Posterior vena cava (tissue), 2 donors: ENCODE measurements at places on chromosomes 5 and 9.
A peak's percentile ranks its signal among the peaks of the same experiment; 100 is the strongest.

- DNase-seq, result no peak
Measured at GRCh38 chr5:1883925-1884677, 1.4 kb upstream of the IRX4 start.

DNA sequence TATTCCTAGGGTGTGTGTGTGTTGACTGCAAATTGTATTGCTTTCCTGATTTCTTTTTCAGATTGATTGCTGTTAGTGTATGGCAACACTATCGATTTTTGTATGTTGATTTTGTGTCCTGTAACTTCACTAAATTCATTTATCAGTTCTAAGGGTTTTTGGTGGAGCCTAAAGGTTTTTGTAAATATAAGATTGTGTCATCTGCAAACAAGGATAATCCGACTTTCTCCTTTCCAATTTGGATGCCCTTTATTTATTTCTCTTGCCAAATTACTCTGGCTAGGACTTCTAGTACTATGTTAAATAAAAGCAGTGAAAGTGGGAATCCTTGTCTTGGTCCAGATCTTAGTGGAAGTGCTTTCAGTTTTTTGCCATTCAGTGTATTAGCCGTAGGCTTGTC, 340.9 kb upstream of the KLF4 start:
- no peak for DNase-seq

DNA sequence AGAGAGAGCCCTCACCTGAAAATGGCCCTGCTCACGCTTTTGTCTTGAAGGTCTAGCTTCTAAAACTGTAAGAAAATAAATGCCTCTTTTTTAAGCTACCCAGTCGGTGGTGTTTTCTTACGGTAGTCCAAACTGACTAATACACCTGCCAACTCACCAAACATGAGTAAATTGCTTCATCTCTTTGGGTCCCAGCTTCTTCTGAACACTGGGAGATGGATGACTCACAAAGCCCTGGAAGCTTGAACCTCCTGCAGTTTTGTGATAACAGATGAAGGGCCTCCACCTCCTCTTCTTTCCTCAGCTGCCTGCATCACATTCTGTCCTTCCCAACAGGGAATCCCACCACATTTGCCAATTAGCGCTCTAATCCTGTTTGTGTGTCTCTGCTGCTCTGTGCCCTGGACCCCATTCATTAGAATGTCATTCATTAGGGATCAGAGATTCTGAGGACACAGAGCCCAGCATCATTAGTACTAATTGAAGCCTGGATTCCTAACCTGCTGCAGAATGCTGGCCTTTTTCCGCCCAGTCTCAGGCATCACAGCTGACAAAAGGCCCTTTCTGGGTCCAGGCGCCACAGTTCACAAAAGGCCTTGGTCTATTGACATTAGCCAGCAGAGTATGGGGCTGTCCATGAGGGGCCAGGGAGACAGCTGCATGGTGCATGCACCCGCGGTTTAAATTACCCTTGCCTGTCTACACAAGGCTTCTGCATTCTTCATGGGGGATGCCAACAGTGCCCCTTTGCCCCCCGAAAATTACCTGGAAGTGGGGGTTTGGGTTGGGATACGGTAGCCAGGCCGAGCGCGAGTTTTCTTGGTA, 349.3 kb downstream of the SEMA5A start:
- no peak for DNase-seq

- no peak for DNase-seq
Measured at GRCh38 chr5:138699482-138699881, 53.7 kb upstream of the CTNNA1 start.

GRCh38 chr9:133823189-133824105, 85.3 kb upstream of the SARDH start:
- no peak for DNase-seq

- DNase-seq, result no peak
Measured at GRCh38 chr5:137316346-137316736, 182.8 kb downstream of the SPOCK1 start.

GRCh38 chr9:99172124-99173091, 49.3 kb downstream of the ALG2 start:
- DNase-seq, result no peak

- DNase-seq, result no peak
Measured at GRCh38 chr5:137595396-137596079, 96.4 kb upstream of the SPOCK1 start.

GRCh38 chr5:160439205-160439600, 17.5 kb downstream of the PTTG1 start:
- DNase-seq, result peak; percentile 95

DNA sequence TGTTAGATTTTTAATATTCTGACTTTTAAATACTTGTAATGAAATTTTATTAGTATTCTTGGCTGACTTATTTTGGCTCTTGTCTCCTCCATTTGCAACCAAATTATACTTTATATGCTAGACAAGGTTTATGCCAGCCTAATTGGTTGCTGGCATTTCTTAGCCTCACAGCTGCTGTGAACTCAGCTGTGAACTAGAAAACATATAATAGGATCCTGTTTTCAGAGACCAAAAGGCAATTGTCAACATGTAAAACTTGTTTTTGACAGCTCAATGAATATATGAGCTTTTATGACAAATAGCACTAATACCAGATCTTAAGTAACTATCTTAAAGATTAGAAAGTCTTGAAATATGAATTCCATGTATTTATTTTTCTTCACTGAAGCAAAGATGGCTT, 25.9 kb downstream of the KIF2A start:
- DNase-seq, result no peak

GRCh38 chr5:142184988-142185387, 76.4 kb downstream of the NDFIP1 start:
- DNase-seq, result no peak

- no peak for DNase-seq
Measured at GRCh38 chr5:66713998-66714397, 117.8 kb downstream of the MAST4 start.

DNA sequence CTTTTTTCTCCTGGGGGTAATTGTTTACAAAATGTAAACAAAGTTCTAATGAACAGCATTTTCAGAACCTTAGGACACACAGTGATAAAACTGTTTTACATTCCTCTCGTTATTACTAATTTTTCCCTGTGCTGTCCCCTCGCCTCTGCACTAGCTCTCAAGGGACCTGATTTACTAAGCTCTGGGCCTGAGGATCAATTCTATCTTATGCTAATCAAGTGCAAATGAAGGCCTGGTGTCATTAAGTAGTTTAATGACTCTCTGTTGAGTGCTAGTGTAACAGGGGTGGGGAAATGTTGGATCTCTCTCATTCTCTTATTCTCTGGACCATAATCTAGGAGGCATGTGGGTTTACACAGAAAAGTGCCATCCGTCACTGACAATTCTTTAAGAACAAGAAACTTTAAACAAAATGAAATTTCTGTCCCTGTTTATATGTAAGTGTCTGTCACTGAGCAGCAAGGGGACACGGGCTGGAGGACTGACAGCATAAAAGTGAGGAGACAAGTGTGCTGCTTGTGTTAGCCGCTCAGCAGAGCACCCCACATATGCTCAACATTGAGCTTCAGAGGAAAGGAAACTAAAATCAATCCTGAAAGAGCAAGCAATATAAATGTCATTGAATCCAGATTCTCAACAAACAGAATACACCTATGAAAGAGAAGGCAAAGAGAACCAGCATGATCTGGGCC, 115.4 kb downstream of the WDR41 start:
- DNase-seq, result no peak

GRCh38 chr5:17916446-17916845, 282.2 kb downstream of the TAF11L14 start:
- DNase-seq, result no peak

DNA sequence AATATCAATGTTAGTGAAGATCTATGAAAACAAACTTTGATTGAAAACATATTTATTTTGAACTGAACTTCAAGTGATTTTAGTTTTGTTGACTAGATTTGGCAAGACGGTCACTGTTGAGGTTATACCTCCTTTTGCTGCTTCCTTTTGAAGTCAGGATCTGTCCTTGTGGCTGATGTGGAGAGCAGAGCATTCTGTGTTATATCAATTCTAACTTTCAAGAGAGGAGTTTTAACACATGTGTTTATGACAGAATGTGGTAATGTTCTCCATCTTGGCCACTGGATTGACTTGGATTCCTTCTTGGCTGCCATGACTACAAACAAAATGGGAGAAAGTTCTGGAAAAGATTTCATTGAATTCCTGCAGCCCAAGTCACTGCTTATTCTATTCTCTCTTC, 104.0 kb upstream of the ACTBL2 start:
- DNase-seq, result no peak

DNA sequence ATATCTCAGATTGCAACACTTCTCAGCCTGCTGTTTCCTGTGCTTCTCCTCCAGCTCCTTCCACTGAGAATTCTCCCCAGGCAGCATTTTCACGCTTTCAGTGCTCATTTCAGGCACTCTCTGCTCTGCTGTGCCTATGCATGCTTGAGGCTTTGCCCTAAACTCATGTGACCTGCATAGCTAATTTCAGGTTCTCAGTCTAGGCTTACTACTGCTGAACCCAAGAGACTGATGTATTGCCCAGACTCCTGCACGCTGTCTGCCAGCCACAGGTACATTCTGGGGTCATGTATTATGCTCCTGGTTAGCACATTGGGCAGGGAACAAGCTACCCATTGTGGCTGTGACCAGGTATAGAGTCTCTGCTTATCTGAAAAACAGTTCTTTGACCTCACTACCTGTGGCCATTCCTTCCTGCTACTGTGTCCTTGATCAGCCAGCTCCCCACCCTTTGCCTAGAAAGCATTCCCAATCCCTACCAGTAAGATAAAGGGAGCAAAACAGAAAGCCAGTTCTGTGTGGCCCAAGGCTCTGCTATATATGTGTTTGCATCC, 34.7 kb downstream of the PIP5K1B start:
- DNase-seq, result no peak

GRCh38 chr5:123028222-123028621, 8.3 kb downstream of the PPIC start:
- no peak for DNase-seq

DNA sequence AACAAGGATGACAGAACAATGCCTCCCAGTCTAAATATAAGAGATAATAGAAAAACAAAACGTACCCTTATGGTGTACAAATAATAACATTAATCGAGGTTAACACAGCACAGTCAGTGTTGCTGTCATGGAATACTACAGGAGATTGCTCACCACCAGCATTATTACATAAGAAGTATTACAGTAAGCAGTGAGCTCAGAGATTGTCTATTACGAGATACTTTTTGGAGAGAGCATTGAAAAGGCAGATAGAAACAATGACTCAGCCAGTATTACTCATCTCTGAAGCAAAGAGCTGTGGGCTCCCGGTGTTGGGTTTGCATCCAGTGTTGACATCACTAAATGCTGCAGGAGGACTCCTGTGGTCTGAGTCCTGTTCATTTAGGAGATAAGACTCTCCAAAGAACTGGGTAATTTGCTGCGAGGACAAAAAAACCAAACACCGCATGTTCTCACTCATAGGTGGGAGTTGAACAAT, 191.9 kb upstream of the SEMA6A start:
- DNase-seq, result no peak

DNA sequence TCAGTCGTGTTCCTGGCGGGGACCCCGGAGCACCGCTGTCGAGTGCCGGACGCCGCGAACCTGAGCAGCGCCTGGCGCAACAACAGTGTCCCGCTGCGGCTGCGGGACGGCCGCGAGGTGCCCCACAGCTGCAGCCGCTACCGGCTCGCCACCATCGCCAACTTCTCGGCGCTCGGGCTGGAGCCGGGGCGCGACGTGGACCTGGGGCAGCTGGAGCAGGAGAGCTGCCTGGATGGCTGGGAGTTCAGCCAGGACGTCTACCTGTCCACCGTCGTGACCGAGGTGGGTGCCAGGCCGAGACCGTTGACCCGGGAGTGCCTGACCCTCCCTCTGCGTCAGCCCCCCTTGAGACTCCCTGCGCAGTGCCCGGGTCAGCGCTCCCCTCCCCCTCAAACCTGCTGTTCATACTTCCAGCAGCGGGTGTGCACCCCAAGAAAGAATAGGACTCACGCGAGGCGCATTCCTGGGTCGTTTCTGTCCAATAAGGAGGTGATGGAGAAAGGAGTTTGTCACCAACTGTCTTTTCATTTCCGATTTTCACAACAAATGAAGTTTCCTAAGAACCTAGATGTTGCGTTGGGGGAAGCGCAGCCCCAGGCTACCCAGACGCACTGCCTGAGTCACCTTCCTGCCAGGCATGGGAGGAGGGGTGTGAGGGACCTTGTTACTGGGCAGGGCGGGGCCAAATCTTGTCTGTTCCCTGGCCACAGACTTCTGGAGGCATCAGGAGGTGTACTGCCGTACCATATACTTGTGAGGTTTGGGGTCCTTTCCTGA, 722 bp downstream of the SLC22A4 start:
- DNase-seq, result peak; percentile 94

DNA sequence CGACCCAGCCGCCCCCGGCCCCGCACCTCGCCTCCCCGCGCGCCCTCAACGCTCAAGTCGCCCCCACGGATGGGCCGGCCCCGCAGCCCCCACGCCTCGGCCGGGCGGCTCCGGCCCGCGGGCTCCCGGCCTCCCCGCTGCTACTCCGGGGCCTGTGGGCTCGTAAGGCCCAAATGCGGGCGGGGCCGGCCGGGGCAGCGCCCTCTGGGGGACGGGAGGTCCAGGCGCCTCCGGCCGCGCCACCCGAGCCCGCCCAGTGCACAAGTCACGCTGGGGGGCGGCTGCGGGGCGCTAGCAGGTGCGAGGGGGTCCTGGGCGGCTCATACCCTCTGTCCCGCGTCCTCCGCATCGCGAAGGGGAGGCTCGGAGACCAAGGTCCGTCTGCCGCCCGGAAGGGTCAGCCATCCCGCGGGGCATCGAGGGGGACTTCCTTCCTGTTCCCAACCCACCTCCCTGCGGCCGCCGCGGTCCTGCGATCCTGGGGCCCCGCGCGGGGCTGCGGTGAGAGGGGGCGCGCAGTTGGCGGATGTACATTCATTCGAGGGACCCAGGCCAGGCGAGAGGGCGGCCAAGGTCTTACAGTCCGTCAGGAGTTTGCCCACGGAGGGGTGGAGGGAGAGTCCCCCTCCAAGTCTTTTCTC, at the start of gene CIZ1:
Gene CIZ1 (minus strand): TSS at position 167 of the 641 bp plus-strand sequence. CDS start 715 bp downstream, outside the sequence.
- peak; percentile 94 for DNase-seq

DNA sequence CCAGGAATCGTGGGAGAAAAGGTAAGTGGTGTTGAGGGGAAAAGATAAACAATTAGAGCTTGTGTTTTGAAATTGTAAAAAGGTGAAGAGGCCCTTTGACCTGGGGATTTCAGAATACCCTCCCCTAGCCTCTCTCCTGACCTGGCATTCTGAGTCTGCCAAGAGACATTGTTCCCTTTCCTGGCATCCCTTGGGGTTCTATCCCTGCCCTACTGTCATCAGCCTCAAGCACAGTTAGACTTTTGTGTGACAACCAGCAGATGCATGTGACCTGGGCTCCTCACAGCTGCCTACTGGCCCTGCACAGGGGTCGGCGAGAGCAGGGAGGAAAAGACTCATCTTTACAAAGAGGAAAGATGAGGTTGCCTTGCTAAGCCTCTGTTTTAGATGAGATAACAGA, 72.2 kb upstream of the ORM1 start:
- no peak for DNase-seq

GRCh38 chr5:9362600-9362999, 183.3 kb downstream of the SEMA5A start:
- no peak for DNase-seq

- no peak for DNase-seq
Measured at GRCh38 chr9:26789959-26790358, 102.6 kb downstream of the CAAP1 start.

GRCh38 chr9:14585730-14586473, 107.3 kb downstream of the ZDHHC21 start:
- no peak for DNase-seq

- no peak for DNase-seq
Measured at GRCh38 chr5:85311536-85311935, 926.9 kb upstream of the EDIL3 start.
